ENCODE measurements at places on chromosomes 13 and 19.

DNA sequence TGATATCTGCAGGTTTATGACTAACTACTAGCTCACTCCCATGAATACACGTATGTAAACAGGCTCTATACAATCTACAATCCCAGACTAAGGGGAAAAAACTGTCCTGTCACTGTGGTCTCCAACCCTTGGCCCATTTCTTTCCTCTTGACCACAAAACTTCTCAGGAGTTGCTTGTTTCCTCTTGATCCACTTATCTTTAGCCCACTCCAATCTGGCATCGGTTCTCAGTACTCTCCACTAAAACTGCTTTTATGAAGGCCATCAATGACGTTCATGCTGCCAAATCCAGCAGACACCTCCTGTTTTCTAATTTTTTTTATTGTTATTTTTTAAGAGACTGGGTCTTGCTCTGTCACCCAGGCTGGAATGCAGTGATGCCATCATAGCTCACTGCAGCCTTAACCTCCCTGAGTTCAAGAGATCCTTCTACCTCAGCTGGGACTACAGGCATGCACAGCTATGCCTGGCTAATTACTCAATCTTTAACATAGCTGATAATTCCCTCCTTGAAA is 31.9 kb upstream of the USPL1 start:
- no peak for DNase-seq

DNA sequence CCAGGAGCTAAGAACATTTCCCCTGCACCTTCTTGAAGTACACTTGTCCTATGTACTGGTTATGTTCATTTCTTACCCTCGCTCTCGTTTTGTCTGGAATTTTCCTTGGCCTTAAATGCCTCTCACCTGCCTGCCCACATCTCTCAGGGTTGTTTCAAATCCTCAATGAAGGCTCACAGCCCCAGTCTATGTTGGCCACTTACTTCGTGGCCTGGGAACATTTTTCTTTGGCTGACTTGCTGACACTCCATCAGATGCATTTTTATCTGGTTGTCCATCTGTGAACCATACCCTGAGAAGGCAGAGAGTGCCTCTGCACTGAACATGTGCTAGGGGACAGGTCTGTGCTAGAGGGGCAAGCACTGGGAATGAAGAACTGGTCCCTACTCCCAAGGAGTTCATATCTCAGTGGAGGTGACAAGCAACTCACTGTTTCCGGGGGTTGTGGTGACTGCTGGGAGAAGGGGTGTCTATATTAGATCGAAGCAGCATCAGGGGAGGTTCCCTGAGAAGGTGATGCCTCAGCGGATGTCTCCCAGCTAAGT is 53.6 kb downstream of the USPL1 start:
- DNase-seq = no peak

DNA sequence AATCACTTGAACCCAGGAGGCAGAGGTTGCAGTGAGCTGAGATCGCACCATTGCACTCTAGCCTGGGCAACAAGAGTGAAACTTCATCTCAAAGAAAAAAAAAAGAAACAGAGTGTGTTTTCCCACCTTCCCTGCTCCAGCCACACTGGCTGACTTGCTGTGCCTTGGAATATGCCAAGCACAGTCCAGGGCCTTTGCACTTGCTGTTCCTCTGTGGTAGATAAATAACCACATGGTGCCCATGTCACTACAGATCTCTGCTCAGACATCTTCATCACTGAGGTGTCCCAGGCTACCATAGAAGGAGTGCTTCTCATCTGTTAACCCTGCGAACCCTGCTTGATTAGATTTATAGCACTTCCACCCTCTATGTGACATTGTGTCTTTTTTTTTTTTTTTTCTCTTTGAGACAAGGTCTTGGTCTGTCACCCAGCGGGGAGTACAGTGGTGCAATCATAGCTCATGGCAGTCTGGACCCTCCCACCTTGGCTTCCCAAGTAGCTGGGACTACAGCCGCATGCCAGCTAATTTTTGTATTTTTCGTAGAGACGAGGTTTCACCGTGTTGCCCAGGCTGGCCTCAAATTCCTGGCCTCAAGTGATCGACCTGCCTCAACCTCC is 10.4 kb downstream of the SMARCA4 start:
- DNase-seq = no peak

GRCh38 chr19:57814505-57815246 is at the start of gene ZNF552:
TSS of gene ZNF552 (minus strand) at chr19:57814913. CDS start at chr19:57814743, 170 bp downstream.
- DNase-seq = peak; percentile 90

GRCh38 chr13:27076421-27076820 is 95.2 kb downstream of the USP12 start:
- no peak for DNase-seq

DNA sequence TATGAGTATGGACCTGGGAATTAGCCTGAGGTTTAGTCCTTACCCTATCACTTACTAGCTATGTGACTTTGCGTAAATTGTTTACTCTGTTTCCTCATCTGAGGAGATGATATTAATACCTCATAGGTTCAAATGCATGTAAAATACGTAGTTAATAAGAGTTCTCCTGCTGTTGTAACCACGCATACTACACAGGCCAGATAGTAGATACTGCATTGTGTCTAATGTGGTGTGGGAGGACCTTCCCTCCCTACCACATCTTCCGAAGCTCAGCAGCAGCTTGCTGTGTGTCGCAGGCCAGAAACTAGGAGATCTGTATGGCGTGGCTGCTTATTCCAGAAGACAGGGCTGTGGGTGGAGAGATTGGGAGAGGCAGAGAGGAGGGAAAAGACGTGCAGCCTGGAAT is 23.0 kb downstream of the GTF2F2 start:
- DNase-seq = no peak

GRCh38 chr19:48950159-48950558 is 4.5 kb upstream of the BAX start:
- no peak for DNase-seq

GRCh38 chr13:97339019-97339987 is 94.7 kb upstream of the RAP2A start:
- no peak for DNase-seq

DNA sequence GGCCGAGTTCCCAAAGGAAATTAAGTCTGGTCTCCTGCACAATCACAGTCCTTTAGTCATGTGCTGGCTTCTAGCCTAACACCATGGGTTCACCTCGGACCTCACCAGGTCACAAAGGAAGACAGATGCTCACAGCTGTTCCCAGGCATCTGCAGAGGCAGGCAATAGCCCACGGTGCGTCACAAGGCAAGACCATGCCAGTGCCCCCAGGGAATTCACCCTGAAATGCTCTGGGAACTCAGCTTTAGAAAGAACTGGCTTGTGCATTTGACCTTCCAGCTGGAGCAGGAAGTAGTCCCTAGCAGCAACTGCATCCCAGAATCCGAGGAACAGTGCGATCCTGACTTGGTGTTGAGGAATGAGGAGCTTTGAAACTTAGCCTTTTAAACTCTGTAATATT is 96.8 kb upstream of the WASF3 start:
- DNase-seq = no peak

DNA sequence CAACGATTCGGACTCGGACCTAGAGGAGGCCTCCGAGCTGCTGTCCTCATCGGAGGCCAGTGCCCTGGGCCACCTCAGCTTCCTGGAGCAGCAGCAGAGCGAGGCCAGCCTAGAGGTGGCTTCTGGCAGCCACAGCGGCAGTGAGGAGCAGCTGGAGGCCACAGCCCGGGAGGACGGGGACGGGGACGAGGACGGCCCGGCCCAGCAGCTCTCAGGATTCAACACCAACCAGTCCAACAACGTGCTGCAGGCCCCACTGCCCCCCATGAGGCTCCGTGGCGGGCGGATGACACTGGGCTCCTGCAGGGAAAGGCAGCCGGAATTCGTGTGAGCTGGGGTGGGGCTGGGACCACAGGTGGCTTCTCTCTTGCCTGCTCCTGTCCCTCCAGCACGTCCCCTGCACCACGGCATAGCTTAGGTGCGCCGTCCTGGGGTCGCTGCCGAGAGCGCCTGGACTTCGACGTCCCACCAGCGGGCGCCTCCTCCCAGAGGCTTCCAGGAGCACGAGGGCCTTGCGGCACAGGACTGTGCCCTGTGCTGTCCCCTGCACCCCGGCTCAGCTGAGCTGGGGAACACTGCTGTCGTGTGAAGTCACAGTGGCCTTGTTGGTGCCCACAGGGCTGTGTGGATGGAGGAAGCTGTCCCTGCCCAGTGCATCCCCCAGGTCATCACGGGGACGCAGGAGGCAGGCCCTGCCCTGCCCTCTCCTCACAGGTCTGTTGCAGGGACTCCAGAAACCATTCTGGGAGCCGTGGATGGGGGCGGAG is 9.3 kb downstream of the POLR2E start:
- DNase-seq = no peak

DNA sequence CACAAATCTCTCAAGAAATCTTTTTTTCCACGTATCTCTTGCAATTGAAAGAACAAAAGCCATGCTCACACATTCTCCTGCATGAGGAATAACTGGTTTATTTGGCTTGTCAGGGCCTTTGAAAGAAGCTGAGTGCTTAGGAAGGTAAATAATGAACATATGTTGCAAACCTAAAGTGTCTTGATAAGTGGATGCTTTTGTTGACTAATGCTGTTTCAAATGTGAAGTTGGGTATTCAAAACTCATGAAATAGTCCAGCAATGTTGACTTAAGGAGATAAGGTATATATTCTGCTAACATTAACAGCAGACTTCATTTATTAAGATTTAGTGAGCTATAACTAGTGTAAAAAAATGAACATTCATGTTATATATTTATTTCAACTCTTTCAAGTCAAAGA is 1792.7 kb upstream of the MIR17HG start:
- DNase-seq = no peak

- peak; percentile 56 for DNase-seq
Measured at GRCh38 chr19:13718733-13719132, 45.6 kb upstream of the MRI1 start.

GRCh38 chr19:5099701-5100221 is 130.8 kb downstream of the KDM4B start:
- no peak for DNase-seq

GRCh38 chr13:42041684-42042035 is 6.8 kb upstream of the DGKH start:
- DNase-seq = no peak

- DNase-seq = no peak
Measured at GRCh38 chr19:9645472-9645871, 24.4 kb upstream of the ZNF561 start.

DNA sequence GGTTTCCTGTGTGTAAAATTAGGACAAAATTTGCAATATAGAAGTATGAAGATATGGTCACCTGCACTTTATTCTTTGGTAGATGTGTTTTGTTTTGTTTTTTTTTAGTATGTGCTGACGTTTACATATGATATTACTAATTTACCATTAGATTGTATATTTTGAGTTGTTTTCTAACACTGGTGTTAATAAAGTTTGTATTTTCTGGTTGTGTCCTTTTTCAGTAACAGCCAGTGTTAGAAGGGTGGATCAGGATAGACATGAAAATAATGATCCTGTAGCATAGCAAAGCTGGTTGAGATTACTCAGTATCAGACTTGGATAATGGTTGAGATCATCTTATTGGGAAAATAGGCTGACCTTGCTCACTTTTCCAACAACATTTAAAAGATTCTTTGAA is 6.2 kb downstream of the NAA16 start:
- DNase-seq = no peak

GRCh38 chr19:33441277-33441699 is 67.8 kb downstream of the CEBPG start:
- DNase-seq = no peak

DNA sequence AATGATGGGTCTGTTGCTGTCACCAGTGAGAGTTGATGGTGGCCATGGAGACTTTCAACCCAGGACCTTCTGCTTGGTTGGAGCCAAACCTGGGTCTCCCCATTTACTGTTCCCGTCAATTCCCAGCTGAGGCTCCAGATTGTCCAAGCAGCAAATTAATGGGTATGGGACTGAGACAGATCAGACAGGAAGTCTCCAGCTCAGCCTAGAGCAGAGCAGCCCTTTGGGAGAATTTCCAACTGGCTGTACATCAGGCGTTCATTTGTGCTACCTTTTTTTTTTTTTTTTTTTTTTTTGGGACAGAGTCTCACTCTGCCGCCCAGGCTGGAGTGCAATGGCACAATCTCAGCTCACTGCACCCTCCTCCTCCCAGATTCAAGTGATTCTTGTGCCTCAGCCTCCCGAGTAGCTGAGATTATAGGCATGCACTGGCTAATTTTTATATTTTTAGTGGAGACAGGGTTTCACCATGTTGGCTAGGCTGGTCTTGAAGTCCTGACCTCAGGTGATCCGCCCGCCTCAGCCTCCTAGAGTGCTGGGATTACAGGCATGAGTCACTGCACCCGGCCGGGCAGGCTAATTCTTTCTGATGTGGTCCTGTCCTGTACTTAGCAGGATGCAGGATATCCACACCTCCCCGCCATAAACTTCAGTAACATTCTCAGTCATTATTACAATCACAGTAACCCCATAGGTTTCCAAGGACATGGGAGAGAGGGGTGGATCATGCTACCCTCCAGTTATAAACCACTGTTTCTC is 9.3 kb downstream of the MAP3K10 start:
- DNase-seq = no peak

DNA sequence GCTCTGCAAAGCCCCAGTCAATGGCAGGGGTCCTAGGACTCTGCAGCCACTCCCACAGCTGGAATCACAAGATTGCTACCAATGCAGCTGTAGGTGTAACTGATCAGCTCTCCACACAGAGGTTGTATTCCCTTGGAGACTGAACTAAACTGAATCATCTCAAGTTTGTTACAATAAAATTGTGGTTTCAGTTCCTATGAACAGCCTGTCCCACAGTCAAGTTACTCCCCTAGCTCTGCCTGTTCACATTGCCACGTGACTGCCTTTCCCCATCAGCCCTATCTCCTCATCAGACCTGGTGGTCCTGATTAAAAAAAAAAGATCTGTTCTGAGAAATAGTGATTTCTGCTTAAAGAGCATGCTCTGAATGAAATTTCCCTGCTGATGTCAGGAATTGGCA is 287.9 kb upstream of the NBEA start:
- DNase-seq = no peak

DNA sequence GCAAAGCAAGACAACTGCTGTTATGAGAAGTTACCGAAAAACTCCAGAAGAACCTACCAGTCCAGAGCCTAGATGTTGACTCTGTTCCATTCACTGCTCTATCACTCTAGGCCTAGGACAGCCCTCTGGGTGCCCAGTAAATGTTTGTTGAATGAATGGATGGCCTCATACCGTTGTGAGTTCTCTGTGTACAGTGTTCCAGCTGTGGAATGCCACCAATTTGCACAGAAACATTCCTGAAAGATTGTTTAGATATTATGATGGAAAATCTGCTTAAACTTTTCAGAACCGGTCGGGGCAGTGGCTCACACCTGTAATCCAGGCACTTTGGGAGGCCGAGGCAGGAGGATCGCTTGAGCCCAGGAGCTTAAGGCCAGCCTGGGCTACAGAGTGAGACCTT is 1.3 kb upstream of the FBL start:
- DNase-seq = no peak

Measured in NCI-H446 treated with DMSO at 0.1 percent for 48 hours (cell line).